Upper lobe of right lung (tissue), 1 donor: ENCODE measurements at places on chromosomes 16 and 17. TPM values are rescaled to one million over a fixed set of nuclear protein-coding genes. Genes with fewer than 3 reads are reported as not detected.

DNA sequence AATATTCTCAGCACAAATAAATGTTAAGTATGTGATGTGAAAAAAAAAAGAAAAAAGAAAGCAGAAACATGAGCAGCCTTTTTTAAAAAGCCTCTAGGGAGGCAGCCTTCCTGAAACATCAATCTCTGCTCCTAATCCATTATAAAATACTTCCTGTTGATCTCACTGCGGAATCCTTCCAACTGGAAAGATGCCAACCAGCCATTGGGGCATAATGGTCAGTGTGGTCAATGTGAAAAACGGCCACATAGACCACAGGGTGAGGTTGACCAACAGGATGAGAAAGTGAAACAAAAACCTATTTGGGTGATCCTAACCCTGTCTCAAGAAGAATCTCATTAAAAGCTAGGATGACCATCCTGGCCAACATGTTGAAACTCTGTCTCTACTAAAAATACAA, 26.1 kb upstream of the ABCA8 start:
- DNase-seq, result no peak

DNA sequence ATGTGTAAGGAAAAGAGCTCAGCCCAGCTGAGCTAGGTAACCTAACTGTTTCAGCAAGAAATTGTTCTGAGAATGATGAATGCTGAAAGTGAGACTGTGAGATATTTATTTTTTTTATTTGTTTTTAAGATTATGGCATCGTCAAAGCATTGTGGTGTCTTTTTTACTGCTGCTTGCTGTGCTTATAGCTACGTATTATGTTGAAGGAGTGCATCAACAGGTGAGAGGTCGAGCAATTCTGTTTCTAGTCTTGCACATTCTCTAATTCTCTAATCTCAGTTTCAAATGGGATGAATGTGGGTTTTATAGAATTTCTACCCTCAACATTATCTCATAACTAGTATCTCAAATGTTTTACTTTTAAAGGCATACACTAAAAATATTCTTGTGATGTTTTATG, 29.9 kb downstream of the VMP1 start:
- DNase-seq, result no peak

DNA sequence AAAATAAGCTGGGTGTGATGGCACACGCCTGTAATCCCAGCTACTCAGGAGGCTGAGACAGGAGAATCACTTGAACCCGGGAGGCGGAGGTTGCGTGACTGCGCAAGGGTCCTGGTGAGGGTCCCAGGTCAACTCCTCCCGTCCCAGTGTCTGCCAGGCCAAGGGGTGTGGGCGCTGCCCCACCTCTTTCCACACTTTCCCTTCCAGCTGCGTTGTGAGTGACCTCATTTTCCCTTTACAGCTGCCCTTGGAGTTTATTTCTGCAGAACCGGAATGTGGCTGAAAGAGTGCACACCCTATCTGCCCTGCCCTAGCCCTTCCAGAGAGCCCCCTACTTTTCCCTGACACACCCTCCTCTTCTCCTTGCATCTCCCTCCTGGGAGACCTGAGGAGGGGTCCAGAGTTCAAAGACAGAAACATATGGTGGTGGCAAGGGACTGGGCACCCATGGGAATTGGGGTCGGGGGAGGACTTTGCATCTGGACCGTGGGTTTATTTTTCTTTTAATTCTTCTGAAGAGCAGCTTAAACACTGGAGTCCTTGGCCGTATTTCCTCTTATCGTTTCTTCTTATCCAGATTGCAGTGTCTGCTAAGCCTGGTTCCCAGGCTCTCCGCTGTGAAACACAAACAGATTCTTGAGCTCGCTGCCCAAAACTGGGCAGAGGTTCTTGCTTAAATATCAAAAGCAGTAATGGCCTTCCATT, 20.9 kb downstream of the MRC2 start:
- DNase-seq, result peak; percentile 16

DNA sequence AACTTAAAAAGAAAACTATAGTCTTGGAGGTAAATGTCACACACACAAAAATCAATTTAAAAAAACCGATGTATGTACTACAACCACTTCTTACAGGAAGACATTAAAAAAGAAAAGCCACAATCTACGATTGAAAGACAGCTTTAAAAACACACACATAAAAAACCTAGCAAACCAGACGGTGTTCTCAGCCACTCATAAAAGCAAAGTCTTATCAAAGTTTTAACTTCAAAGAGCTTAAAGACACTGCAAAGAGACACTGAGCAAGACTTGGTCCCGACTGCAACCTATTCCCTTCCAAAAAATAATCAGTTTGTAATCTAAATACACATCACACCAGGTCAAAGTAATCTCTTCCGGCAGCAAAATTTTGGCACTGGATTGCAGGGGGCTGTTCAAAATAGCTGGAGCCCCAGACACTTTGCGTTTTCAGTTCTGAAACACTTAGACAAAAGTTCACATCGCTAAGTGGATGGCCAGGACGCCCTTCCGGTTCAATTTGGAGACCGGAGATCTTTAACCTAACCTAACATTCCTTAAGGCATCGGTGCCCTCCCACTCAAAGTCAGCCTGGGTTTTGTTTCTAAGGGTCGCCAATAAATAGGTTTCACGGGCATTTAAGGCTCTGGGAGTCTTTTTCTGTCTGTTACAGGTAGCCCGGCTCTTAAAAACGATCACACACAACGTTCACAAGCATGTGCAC, 2.6 kb downstream of the ZCCHC14 start:
- DNase-seq, result peak; percentile 32

Gene SLC52A1
- total RNA-seq, result 0.26 TPM

DNA sequence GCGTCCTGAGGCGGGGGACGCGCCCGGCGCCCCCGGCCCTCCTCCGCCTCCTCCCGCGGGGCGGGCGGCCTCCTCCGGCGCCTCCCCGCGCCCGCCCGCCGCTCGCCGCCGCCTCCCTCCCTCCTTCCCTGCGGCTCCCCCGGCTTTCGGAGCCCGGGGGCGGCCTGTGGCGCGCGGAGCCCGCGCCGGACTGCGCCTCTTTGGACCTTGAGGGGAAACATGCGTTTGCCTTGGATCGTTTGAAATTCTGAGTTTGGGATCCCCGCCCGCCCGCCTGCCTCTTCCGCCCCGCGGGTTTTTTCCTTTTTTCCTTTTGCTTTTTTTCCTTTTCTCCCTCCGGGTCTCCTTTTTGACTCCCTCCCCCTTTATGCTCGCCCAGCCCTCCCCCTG, 390 bp downstream of the ZNRF1 start:
- peak; percentile 70 for DNase-seq

Gene KRT23
- 1.1 TPM for total RNA-seq

DNA sequence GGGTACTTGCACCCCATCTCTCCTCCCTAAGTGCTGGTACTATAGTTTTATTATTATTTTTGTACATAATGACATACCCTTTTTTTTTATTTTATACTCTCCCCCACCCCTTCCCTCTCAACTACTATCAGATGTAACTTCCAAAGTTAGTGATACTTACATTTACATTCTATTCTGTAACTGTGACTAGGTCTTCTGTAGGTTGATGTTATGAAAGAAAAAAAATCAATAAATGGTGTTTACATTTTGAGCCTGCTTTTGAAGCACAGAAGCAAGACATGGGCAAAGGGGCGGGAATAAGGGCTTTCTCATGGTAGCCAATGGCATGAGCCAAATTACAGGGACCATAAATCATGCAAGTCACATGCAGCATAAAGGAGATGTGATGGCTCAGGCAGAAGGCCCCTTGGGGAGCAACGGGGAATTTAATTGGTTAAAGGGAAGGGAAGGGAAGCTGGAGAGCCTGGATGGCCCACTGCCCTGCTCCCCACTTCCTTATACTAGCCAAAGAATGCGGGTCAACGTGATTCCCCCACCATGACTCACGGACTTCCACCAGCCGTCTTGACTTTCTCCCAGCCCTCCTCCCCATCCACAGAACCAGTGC, 2.4 kb upstream of the ACSF2 start:
- no peak for DNase-seq

Gene KCNH4
- 0.26 TPM for total RNA-seq

Gene SPATA22
- 0.75 TPM for total RNA-seq

- peak; percentile 84 for DNase-seq
Observed at GRCh38 chr17:7220593-7221277, 997 bp downstream of the ACADVL start.

GRCh38 chr17:73947966-73948355, 255.5 kb upstream of the RPL38 start:
- no peak for DNase-seq

DNA sequence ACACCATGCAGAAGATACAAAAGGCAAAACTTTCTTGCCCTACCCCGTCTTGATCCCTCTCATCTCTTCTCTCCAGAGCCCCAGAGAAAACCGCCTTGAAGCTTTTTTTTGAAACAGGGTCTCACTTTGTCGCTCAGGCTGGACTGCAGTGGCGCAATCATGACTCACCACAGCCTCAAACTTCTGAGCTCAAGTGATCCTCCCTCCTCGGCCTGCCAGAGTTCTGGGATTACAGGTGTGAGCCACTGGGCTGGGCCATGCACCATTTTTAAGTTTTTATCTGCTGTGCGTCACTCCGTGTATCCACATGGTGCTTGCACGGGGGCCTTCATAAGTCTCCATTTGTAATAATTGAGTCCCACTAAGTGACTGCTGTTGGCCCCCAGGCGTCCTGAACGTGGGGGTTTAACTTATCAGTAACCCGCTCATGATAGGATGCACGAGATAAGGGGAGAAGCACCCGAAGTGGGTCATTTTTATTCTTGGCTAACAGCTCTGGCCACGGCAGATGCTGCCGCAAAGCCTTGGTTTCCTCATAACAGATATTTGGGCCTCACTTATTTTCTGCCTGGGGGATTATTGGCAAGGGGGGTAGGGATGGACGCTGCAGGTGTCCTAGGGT, 8.6 kb downstream of the DNAH17 start:
- DNase-seq, result no peak

Gene IRX5
- 23.3 TPM for total RNA-seq

Gene SYCE1L
- total RNA-seq, result 6.2 TPM

- no peak for DNase-seq
Observed at GRCh38 chr17:81900181-81900820, 1.7 kb upstream of the NPB start.
